ENCODE measurements at places on chromosomes 5 and 9. TPM values are rescaled to one million over a fixed set of nuclear protein-coding genes. Genes with fewer than 3 reads are reported as not detected.

The COL5A1 gene
- total RNA-seq = 18.6 TPM

The PGM5 gene
- 0.43 TPM for total RNA-seq

The LCN1 gene
- total RNA-seq = not detected

DNA sequence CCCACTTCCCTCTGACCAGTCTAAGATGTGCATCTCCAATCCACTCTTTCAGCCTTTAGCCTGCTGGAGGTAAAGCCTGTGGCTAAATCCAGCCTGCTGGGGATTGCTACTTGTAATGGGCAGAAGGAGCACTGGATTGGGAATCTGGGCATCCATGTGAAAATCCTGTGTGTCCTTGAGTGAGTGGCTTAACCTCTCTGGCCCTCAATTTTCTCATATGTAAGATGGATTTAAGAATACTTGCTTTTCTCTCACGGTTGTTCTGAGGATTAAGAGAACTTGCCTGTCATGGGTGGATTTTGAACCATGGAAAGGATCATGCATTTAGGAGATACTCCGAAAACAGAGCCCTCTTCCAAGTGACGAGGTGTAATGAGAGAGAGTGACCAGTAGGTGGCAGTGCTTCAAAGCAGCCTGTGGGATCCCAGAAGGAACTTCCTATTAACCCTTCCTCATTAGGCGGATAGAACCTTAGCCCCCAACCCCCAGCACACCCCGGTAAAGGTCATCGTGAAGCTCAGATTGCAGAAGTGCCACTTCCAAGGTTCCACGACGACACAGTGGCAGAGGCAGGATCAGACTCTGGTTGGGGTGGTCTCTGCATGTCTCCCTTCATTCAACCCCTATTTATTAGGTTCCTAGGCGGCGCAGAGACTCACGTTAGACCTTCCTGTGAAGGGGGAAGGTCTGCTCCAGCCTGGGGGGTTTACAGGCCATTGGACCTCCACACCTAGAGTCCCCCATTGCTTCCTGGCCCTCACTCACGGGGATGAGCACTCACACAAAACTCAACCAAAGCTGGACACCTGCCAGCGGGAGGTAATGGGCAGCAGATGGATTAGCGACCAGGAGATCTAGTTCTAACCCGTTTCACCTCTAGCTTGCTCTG, 68.7 kb upstream of the ZNF618 start:
- peak; percentile 54 for DNase-seq

The TMEM215 gene
- total RNA-seq = 0.57 TPM

DNA sequence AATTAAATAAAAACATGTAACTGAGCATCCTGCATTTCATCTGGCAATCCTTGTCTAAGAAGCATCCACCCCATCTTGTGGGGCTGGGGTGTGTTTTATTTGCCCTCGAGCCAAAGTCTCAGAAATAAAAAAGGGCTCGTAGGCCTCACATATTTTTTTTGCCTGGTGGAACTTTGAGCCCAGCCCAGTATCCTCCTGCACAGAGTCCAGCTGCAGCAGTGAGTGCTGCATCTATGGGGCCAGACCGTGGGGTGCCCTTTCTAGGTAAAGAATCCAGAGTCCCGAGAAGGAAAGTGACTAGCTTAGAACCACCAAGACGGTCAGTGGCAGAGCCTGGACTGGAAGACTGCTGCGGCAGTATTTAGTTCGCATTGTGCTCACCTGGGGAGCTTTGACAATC, 33.1 kb downstream of the NEURL1B start:
- DNase-seq = no peak

DNA sequence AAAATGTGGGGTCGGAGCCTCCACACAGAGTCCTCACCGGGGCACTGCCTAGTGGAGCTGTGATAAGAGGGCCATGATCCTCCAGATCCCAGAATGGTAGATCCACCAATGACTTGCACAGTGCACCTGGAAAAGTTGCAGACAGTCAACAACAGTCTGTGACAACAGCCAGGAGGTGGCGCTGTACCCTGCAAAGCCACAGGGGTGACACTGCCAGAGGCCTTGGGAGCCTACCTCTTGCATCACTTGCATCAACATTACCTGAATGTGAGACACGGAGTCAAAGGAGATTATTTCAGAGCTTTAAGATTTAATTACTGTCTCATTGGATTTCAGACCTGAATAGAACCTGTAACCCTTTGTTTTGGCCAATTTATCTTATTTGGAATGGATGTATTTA, 614.1 kb upstream of the CDH9 start:
- DNase-seq = no peak

The ITK gene
- not detected for total RNA-seq

- DNase-seq = no peak
These were observed 67.2 kb upstream of the CD180 start for GRCh38 chr5:67263656-67264408.

- DNase-seq = no peak
These were observed 33.4 kb downstream of the TJP2 start for GRCh38 chr9:69207503-69207902.

DNA sequence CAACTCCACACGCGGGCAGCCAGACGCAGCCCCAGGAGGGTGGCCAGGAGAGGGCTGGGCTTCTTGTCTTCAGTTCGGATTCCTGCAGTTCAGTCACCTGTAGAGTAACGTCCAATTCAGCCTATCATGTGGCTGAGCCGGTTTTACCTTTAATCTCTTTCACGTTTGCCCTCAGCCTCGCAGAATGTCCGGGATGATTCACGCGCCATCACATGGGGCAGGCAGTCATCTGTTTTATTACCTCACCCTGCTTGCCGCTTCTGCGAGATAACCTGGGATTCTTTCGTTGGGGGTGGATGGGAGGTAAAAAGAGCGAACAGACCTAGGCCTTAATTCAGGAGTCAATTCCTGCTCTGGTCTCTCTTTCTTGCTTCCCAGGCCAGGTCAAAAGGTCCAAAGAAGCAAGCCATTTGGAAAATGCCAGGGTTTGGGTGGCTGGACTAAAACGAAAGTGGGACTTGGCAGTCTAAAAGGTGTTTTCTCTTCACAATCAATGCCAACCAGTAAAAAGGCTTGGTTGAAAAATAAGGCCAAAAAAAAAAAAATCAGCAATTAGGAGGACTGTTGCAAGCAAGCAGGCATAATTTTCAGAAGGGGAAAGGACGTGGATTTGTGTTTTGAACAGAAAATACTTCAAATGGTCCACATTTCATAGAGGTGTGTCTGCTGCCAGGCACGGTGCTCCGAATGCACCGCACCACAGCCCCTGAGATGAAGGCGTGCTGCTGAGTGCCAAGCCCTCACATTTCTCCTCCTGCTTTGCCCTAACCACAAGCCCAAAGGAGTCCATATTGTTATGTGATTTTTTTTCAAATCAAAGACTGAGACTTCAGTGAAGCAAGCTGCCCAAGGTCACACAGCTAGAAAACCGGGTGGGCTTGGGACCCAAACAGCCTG, 2.8 kb upstream of the WWC1 start:
- no peak for DNase-seq

The GHR gene
- total RNA-seq = 0.27 TPM

DNA sequence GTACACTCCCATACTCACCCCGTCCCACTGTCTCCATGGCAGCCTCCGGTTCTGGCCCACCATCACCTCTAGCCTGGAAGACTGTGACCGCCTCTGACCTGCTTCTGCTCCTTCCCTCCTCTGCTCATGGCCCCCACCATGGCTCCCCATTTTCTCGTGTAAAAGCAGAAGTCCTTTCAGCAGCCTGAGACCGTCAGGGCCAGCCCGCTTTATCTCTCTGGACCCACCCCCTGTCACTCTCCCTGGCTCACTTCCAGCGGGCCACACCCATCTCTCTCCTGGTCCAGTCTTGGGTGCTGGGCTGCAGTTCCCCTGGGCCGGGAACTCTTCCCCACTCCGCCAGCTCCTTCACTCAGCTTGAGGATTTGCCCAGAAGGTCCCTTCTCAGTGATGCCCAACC, 96.0 kb upstream of the RUFY1 start:
- no peak for DNase-seq

DNA sequence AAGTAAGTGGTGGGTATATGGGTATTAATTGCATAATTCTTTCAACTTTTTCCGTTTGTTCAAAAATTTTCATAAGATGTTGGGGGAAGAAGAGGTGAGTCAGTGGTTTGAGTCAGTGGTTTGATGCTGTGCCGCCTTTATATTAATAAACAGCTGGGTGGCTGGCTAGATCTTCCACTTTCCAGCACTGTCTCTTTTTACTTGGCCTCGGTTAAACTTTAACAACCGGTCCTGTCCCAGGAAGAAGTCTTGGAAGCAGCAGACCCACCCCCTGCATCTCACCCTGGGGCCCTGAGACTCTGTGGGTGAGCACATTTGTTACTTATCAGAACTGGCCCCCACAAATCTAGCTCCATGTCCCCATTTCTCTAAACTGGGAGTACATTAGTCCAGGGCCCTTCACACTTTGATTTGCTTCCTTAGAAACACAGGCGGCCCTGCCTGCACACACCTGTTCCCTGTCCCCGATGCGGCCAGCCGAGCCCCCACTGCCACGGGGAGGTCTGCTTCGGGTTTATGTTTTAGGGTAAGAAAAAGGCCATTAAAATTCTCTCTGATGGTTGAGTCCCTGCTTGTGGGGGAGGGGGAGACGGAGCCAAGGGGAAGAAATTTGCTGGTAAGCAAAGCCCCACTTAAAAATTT, 90.7 kb downstream of the PTCH1 start:
- DNase-seq = no peak

The IL7R gene
- 0.11 TPM for total RNA-seq

- no peak for DNase-seq
These were observed 1177.3 kb upstream of the NUDT12 start for GRCh38 chr5:104739905-104740304.

- no peak for DNase-seq
These were observed 2.0 kb downstream of the RNF44 start for GRCh38 chr5:176535101-176535663.

The CDX1 gene
- not detected for total RNA-seq

The TIMD4 gene
- not detected for total RNA-seq

DNA sequence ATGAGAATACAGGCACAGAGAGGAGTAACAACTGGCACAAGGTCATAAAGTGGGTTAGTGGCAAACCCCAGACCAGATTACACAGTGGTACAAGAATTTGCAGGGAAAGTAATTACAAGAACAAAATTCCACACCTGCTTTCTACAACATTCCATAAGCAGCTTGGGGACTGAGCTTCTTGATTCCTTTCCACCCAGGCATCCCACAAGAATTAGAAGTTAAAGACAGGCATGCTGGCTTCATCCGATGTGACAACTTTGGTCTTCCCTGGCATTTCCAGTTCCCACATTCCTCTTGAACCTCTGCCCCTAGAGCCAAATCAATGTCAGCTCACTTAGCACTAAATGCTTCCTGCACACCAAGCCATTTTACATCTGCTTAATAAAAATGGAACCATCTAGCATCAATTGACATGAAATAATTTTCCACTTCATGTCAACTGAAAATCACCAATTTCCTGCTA, 435.8 kb upstream of the PAPPA start:
- DNase-seq = no peak

The PLEKHG4B gene
- 21.7 TPM for total RNA-seq

DNA sequence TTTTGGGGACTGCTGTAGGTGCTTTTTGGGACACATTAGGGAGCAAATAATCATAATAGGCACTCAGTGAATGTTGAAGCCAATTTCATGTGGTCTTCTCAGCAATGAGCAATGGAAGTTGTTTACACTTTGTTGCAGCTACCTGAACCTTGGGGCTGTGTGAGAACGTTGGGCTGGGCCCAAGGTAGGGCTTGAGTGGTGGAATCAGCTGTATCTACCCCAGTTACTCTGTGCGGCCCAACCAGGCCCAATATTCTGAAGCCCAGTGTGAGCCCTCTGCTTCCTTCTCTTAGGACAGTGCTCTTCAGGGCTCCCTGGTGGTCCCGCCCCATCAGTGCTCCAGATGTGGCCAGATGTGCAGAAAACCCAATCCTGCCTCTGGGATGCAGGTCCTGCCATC, 38.4 kb downstream of the MAST4 start:
- no peak for DNase-seq

GRCh38 chr5:138258704-138259292, 15.6 kb downstream of the GFRA3 start:
- no peak for DNase-seq

The CPEB4 gene
- 11.3 TPM for total RNA-seq

The SYK gene
- 1.4 TPM for total RNA-seq

- DNase-seq = no peak
These were observed 29.9 kb downstream of the HACD4 start for GRCh38 chr9:21001581-21001980.

The MORN5 gene
- total RNA-seq = not detected

- DNase-seq = no peak
These were observed 184.8 kb downstream of the RORB start for GRCh38 chr9:74681906-74682305.

- peak; percentile 49 for DNase-seq
These were observed 5.8 kb upstream of the TRIM41 start for GRCh38 chr5:181217111-181217802.

DNA sequence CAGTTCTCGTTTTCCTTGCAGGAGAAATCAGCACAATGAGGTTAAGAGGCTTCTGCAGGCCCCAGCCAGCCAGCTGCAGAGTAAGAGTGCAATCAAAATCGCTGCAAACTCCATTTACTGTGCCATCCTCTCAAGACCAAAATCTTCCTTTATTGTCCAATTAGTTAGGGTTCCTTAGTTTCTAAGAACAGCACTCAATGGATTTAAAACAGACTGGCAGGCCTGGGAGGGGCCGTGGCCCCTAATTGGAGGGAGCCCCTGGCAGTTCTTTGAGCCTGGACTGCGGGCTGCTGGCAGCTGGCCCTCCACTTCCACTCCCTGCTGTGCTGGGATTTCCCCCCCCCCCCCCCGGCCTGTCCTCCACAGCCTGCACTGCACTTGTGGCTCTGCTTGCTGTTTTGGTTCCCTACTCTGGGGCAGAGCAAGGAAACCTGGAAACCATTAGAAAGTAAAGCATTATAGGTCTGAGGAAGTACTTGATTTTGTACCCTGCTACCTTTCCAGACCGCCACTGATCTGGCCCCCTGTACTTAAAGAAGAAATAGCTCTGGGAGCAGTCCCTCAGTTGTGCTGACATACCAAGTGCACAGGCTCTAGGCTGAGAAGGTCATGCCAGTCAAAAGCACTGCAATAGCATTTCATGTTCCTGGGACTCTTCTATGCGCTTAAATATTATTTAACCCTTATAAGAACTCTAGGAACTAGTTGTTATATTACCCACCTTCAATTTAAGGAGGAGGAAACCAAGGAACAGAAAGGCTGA, 129.0 kb downstream of the APBA1 start:
- peak; percentile 36 for DNase-seq

DNA sequence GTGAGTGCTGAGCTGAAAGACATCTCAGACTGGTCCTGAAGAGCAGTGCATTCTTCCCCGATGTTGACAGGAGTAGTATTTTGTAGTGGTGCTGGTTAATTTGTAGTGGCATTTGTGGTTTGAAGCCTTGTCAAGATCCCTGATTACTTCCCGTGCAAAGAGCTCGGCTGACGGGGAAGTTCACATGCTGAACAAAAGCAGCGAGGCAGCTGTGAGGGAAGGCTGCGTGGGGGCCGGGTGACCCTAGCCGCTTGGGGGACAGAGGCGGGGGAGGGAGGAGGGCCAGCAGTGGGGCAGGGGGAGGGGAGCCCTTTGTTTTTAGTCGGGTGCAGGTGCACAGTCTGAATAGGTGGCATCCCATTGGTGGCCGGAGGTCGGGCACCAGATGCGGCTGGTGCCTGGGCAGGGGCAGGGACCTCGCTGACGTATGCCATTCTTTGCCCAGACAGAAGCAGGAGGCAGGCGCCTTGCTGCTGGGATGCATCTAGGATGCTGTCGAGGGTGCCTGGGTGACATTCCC, 64.7 kb downstream of the CRB2 start:
- no peak for DNase-seq

The SPINK4 gene
- total RNA-seq = not detected

The PCDHA11 gene
- total RNA-seq = 6.5 TPM

The GABRA1 gene
- not detected for total RNA-seq

- no peak for DNase-seq
These were observed 2.2 kb upstream of the PBX3 start for GRCh38 chr9:125745018-125745417.

- no peak for DNase-seq
These were observed 109.8 kb downstream of the NR6A1 start for GRCh38 chr9:124661271-124661670.

Measured in neural crest cell (in vitro differentiated cells).